ENCODE measurements at places on chromosomes 3 and 15.

- DNase-seq: no peak
Observed at GRCh38 chr3:141288336-141288990, 56.8 kb downstream of the PXYLP1 start.

DNA sequence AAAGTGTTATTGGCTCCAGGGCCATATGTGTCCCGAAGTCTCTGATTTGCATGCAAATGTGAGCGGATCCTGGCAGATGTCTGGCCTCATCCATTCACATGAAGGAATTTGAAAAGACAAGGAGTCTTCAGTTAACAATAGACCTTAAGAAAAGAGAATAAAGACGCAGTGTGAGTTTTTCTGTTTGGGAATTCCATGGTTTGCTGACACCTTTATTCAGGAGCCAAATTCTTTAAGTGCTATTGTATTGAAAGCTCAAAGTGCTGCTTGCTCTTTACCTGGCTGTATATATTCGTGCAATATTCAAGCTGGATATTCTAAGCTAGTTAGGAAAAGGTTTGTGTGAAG is 2.2 kb downstream of the LRRN1 start:
- DNase-seq: no peak

DNA sequence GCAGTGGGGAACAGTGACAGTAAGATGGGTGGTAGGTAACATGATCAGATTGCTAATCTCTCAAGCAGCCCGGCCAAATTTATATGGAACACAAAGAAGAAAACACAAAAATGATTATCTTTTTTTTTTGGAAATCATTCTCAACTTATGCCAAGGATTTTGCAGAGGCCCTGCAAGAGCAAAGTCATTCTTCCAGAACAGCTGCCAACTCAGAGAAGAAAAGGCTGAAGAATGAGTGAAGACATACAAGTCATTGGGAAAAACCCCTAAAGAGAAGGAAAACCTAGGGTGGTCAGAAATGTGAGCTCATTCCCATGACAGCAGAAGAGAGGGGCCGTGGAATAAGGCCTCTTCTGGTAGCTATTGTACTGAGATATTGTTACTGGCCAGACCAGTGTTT is 246.7 kb downstream of the SHOX2 start:
- no peak for DNase-seq

DNA sequence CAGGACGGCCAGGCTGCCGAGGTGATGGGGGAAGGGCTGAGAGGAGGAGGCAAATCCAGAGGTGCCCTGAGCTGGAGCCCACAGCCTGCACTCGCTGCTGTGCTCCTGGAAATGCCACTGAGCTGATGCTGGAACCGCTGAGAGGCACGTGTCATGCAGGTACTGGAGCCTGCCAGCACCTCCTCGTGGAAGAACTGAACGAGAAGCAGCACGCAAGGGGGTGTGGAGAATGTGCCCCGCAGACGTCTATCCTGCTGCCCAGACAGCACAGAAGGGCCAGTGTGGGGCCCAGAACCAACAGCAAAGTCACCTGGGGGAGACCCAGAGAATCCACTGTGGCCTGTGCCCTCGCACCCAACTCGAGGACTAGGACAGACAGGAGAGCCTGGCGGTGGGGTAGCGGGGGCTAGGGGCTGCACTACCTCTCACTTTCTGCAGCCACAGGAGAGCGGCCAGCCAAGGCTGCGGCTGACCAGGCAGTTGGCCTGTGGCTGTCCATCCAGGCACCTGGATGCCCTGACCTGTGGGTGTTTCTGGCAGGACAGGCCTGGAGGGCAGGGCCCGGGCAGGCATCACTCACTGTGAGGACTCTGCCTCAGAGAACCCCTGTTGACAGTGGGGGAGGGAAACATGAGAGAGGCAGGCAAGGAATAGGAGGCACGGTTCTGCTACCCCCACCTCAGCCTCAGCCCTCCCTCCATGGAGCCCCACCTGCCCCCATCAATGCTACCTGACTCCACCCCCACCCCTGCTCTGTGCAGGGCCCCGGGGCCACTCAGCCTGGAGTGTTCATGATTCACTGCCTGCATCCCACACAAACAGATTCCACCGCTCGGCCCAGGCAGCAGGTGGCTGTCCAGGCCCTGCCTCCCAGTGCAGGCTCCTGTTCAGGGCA is 213.1 kb downstream of the TBC1D2B start:
- no peak for DNase-seq

- no peak for DNase-seq
Observed at GRCh38 chr3:179133575-179133974, 14.6 kb upstream of the PIK3CA start.

DNA sequence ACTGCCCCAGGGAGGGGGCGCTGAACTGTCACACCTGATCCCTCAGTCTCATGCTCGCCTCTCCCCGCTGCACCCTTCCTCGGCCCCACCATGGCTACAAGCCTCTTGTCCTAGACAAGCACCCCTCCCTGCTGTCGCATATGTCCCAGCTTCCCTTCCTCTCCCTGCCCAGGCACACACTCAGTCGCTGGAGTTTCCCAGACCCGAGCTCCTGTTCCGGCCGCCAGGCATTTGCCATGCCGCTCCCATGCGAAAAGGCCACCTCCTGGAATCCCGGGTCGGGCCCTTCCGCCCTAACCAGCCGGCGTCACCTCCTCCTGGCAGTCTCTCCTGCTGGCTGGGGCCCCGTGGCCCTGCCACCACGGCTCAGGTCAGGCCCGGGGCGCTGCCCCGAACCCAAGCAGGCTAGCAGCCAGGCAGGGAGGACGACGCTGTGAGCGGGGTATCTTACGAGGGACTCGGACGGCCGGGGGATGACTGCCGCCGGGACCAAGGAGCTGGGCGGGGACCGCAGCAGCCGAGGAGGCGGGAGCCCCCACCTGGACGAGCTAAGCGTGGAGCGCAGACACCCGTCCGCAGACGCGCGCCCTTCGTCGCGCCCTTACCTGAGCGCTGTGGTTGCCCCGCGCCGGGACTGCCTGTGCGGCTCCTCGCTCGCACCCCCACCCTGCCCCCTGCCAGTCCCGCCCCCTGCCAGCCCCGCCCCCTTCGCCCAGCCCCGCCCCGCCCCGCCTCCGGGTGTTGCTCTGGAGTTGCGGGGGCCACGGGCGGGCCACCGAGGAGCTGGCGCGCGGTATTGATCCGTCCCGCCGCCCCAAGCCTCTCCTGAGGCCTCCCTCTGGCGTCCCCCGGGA is at the start of gene ALS2CL:
Gene ALS2CL (minus strand): TSS at position 642 of the 854 bp plus-strand sequence. CDS start 4,239 bp downstream, outside the sequence.
- DNase-seq: peak; percentile 45

- DNase-seq: no peak
Observed at GRCh38 chr3:114872050-114872449, 275.0 kb downstream of the ZBTB20 start.

Data from activated CD4-positive, alpha-beta T cell treated with anti-CD3 and anti-CD28 coated beads for 24 hours (primary cell).